ENCODE measurements at places on chromosomes 13 and 19.

GRCh38 chr19:57841122-57841763, 8.4 kb upstream of the ZNF587 start:
- DNase-seq: no peak

DNA sequence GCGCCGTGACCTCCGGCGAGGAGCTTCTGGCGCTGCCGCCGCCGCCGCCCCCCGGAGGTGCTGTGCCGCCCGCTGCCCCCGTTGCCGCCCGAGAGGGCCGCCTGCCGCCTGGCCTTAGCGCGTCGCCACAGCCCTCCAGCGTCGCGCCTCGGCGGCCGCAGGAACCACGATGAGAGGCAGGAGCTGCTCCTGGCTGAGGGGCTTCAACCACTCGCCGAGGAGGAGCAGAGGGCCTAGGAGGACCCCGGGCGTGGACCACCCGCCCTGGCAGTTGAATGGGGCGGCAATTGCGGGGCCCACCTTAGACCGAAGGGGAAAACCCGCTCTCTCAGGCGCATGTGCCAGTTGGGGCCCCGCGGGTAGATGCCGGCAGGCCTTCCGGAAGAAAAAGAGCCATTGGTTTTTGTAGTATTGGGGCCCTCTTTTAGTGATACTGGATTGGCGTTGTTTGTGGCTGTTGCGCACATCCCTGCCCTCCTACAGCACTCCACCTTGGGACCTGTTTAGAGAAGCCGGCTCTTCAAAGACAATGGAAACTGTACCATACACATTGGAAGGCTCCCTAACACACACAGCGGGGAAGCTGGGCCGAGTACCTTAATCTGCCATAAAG, 4.8 kb downstream of the PDX1 start:
- no peak for DNase-seq

DNA sequence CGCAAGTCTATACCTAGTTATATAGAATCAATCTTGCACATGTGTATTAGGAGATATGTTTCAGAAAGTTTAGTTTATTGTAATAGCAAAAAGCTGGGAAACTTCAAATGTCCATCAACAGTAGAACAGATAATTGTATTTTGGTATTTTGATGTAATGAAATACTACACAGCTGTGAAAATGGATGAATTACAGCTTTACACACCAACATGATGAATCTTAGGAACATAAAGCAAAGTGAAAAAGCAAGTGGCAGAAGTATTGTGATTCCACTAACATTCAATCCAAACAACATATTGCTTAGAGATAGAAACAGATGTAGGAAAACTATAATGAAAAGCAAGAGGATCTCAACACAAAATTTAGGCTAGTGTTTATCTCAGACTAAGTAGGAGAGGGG, 72.5 kb downstream of the RUBCNL start:
- DNase-seq: no peak

- DNase-seq: no peak
These were observed 238.2 kb downstream of the B3GLCT start for GRCh38 chr13:31437975-31438374.

- DNase-seq: no peak
These were observed 3.8 kb upstream of the IFNL4 start for GRCh38 chr19:39252458-39252857.

DNA sequence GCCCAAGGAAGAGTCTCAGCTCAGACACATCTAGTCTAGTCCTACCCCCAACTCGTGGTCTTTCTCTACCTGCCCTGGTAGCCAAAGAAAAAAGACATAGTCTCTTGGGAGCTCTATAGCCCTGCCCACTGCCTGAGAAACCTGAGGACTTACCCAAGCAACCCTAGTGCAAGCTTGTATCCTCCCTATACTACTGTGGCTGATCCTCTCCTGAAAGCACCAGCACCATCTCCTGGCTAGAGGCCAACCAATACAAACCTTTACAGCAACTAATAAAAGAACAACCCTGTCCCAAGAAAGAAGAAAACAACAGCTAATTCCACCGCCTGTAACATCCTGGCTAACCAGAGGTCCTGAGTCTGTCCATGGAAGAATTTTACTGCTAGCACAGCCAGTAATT, 532.4 kb downstream of the SLITRK6 start:
- DNase-seq: no peak

DNA sequence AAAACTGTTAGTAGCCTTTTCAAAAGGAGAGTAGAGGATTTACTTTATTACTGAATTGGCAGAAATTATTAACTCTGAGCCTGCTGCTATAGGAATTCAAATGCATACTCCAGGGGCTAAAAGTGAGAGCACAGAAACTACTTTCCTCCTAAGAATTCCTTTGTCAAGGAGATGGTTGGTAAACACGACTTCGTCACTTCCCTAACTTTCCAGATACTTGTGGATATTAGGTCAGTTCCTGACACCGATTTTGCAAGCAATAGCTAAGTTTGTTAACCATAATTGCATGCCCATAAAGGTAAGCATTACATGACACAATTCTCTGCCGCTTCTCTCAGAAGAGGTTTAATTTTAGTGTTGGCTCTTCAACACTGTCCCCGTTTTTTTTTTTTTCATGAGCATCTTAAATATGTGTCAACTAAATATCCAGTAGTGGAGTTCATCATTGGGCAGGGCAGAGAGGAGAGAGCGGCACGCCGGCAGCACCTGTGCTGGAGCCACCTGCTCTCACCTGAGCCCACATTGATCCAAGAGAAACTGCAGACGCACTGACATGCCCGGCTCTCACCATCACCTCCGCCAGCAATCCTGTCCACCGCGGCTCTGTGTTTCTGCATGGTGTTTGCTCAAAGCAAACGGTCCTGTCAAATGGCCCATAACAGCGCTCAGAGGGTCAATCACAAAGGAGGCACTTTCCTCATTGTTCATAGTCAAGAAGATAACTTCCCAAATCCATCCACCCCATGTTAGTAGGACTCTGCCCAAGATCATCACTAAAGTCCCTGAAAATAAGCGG, 2.6 kb downstream of the MED26 start:
- DNase-seq: no peak
